Right lung (tissue), 10 donors: ENCODE measurements at places on chromosomes 16 and 17.

DNA sequence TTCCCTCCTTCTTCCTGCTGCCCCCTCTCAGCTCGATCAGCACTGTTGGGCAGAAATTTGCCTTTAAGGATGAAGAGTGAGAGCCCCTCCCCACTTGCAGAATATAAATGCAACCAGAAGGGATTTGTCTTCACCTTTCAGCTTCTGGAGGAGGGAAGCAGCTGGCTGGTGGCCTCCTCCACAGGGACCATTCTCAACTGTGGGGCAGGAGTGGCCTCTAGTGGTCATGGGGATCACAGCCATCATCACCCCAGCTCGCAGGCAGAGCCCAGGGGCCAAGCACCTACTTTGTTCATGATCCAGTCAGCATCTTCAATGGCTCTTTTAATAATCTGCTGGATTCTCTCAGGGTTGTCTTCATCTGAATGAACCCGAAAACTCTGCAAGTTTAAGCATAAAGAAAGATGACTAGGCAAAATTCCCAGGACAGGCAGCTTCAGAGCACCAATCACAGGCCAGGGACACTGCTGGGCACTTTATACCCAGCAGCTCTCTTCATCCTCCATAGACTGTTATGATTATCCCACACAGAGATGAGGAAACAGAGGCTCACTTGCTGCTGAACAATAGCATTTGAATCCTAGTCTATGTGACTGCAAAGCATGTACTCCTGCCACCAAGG lies 13.1 kb downstream of the LYRM9 start:
- peak; percentile 42 for DNase-seq

DNA sequence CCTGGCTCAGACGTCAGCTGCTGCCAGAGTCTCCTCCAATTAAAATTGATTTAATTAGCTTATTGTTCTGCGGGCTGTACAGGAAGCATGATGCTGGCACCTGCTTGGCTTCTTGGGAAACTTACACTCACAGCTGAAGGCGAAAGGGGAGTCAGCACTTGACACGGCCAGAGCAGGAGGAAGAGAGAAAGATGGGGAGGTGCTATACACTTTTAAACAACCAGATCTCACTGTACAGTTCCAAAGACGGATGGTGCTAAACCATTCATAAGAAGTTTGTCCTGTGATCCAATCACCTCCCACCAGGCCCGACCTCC lies 1.4 kb upstream of the PRDM7 start:
- no peak for DNase-seq

GRCh38 chr16:54283725-54284318 lies 2.8 kb downstream of the IRX3 start:
- DNase-seq = no peak

DNA sequence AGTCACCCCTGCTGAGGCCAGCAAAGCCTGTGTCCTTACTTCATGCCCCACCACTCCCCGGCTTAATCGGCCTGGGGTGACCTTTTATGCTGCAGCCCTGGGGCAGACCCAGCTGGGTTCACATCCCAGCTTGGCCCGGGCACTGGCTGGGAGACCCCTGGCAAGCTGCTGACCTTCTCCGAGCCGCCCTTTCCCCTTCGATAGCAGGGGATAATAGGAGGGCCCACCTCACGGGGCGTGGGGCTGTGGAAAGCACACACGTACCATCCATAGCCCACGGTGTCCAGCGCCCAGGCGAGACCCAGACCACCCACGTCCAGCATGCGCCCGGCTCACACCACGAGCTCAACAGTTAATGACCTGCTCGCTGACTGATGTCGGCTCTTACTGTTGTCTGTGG lies 26.8 kb downstream of the TBC1D16 start:
- DNase-seq = no peak

DNA sequence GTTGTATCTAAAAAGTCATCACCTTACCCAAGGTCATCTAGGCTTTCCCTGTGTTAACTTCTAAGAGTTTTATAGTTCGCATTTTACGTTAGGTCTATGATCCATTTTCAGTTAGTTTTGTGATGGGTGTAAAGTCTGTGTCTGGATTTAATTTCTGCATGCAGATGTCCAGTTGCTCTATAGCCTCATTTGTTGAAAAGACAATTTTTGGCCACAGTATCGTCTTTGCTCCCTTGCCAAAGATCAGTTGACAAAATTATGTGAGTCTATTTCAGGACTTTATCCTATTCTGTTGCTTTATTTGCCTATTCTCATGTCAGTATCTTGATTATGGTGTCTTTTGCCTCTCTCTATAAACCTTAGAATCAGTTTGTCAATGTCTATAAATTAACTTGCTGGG lies 85.1 kb downstream of the METRNL start:
- DNase-seq = no peak
